ENCODE measurements at places on chromosomes 16 and 17.

GRCh38 chr16:57270221-57271062 lies 14.0 kb downstream of the PLLP start:
- DNase-seq, result no peak

- DNase-seq, result no peak
Observed at GRCh38 chr17:11840831-11841230, 156.4 kb downstream of the ZNF18 start.

DNA sequence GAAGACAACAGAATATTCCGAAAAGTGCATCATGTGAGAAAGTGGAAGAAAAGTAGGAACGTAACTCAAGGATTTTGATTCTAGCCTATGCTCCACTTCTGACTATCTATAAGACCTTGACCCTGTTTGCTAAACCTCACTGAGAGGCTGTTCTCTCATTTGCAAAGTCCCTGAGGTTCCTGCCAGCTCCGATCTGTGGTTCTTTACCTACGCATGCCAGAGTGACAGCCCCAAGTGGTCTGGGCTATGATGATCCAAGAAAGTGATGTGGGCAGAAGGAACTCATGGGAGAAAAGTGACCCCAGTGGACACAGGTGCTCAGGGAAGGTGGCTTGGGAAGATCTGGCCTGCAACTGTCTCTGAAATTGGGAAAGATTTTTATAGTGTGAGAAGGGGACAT lies 301.1 kb upstream of the CDH11 start:
- no peak for DNase-seq

DNA sequence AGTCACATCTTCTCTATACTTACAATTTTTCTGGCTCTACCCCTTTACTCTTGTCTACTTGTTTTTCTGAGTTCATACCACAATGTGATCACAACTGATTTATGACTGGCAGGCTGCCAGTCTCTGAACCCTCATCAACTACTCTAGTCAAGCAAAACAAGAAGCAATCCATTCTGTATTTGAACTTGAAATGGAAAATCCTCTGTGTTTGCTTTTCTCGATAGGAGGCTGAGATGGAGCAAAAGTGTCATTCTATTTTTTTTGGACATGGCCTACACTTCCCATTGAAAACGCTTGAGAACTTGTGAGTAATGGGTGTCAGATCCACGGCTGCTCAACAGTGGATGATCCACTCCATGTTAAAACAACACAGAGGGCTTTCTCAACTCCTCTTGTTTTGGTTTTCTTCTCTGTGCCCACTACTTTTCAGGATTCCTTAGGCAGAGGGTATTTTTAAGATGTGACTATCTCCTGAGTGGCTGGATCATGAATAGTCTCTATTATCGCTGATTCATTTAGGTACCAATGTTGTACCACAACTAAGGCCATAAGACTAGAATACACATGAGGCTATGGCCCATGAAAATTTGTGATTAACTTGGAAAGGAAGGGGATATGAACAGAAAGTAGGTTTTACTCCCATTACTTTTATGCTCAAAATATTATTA lies 11.7 kb downstream of the TMEM100 start:
- no peak for DNase-seq

- DNase-seq, result peak; percentile 74
Observed at GRCh38 chr17:10114931-10115535, 83.4 kb downstream of the GAS7 start.

GRCh38 chr17:80204626-80205468 lies 15.3 kb downstream of the SGSH start:
- DNase-seq, result no peak

DNA sequence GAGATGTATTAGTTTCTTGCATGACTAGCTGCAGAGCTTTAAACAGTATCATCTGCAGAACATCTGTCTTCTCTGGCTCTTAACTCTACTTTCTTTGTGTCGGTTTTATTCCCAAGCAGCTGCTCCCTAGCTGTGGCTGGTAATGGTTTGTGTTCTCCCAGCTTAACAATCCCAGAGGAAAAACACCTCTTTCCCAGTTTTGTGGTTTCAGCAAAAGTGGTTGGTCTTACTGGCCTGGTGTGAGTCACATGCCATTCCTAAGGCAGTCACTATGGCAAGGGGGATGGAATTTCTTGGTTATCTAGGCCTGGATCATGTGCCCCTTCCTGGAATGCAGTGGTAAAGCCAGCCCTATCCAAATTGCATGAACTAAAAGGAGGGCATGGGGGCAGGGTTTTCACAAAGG lies 27.5 kb downstream of the OMG start:
- no peak for DNase-seq

GRCh38 chr17:10265100-10265810 lies 66.8 kb upstream of the GAS7 start:
- no peak for DNase-seq

- peak; percentile 51 for DNase-seq
Observed at GRCh38 chr16:2854700-2855309, 3.2 kb downstream of the PRSS22 start.

DNA sequence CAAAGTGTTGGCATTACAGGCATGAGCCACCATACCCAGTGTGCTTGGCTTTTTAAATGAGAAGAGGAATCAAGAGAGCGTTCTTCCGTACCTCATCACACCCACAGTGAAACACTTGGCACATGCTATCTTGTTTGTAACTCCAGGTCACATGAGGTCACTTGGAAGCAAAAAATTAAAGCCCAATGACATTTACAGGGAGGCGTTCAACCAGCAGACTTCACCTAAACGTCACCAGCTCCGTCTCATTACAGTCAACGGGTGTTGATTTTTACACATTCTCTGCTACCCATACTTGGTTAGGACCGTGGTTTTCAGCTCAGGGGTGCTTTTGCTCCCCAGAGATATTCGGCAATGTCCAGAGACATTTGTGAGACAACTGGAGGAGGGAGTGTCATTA lies 127.0 kb downstream of the XYLT1 start:
- no peak for DNase-seq

DNA sequence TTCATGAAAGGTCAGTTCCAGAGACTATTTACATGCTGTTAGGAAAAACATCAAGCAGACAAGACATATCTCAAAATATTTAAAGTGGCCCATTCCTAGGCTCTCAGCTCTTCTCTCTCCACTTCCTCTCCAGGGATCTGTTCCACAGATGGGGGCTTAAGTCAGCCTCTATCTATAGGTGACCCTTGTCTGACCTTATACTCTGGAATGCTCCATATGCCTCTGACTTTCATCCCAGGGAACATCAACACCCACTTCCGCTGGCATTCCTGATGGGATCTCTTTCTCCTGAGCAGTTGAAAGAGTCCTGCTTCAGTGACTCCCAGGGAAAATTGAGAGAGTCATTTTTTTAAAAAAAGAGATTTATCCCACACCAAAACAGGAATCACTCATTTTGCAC lies 11.5 kb upstream of the WIPI1 start:
- DNase-seq, result no peak

DNA sequence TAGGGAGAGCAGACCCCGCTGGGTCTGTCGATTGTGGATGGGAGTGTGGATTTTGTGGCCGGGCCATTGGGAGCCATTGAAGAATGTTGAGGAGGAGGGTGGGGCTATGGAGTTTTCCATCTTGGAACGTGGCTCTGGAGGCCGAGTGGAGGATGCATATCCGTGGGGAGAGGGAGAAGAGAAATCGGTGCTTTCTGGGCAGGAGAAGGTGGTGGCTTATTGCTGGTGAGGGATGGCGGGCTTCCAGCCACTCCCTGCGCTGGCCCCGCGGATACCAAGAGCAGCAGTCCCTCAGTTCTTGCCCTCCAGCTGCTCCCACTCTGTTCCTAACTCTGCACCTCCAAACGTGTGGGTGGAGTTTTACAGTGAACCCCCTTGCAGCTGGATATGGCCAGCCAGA lies 162.4 kb downstream of the CMIP start:
- DNase-seq, result no peak

- DNase-seq, result no peak
Observed at GRCh38 chr17:151004-151403, 13.6 kb downstream of the SCGB1C2 start.

GRCh38 chr16:58615280-58615679 lies 14.3 kb downstream of the CNOT1 start:
- DNase-seq, result no peak

DNA sequence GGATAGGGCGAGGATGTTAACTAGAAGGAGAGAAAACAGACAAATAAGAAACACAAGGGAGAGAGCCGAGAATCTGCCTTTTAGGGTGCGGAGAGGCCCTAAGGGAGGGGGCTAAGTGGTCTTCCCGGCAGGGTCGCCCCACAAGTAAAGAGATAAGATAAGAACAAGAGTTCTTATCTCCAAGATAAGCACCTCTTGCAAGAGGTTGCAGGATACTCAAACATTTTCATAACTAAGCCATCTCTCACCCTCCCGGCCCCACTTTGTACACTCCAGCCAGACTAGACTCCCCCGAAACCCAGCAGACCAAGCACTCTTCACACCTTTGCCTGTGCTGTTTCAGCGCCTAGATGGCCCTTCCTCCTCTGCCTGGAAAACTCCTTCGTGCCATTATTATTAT lies 14.3 kb downstream of the ZNF319 start:
- no peak for DNase-seq

GRCh38 chr16:54657709-54658102 lies 273.0 kb upstream of the IRX5 start:
- no peak for DNase-seq

- peak; percentile 77 for DNase-seq
Observed at GRCh38 chr17:29617481-29618271, 5.0 kb downstream of the CORO6 start.

DNA sequence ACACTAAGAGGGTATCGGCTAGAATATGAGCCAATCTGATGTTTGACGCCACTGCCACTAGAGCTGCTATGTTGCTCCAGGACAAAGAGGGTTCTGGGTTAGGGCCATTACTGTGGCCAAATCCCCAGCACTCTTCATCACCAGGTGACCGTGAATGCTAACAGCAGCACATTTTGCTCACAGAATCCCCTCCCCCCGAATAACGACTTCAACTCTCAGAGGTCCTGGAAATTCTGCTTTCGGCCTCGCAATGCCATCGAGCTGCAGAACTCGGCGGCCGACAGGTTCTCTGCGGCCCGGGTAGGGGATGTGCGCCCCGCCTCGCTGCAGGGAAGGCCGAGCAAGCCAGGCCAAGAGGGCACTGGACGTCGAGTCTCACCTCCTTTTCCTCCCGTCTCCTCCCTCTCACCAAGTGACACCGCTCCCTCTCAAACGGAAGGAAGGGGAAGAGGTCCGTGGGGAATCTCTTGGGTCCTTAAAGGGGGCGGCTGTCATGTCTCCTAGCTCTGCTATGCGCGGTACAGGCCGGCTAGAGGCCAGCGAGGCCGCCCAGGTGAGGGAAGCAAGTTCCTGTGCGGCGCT lies 31.9 kb downstream of the CDK5R1 start:
- DNase-seq, result no peak

- peak; percentile 69 for DNase-seq
Observed at GRCh38 chr17:42531455-42532354, 4.3 kb upstream of the NAGLU start.

DNA sequence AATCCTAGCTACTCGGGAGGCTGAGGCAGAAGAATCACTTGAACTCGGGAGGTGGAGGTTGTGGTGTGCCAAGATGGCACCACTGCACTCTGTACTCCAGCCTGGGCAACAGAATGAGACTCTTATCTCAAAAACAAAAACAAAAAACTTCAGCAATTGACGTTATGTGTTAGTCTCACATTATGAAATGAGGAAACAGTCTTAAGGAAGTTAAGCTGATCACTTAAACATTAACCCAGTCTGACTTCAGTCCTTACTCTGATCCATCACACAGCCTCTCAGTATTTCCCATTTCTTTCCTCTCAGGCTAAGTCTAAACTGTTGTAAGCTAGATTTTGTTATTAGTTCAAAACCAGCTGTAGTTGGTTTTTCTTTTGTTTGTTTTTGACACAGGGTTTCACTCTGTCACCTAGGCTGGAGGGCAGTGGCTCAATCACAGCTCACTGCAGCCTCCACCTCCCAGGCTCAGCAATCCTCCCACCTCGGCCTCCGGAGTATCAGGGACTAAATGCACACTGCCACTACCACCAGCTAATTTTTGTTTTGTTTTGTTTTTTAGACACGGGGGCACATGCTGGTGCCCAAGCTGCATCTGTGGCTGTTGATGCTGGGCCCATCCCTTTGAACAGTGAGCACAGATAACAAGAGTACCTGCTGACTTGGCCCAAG lies 6.3 kb downstream of the JPT1 start:
- no peak for DNase-seq

- DNase-seq, result no peak
Observed at GRCh38 chr17:78255029-78255656, 23.7 kb downstream of the TMEM235 start.

All from NAMALWA (cell line).